ENCODE measurements at places on chromosomes 1 and 21.

DNA sequence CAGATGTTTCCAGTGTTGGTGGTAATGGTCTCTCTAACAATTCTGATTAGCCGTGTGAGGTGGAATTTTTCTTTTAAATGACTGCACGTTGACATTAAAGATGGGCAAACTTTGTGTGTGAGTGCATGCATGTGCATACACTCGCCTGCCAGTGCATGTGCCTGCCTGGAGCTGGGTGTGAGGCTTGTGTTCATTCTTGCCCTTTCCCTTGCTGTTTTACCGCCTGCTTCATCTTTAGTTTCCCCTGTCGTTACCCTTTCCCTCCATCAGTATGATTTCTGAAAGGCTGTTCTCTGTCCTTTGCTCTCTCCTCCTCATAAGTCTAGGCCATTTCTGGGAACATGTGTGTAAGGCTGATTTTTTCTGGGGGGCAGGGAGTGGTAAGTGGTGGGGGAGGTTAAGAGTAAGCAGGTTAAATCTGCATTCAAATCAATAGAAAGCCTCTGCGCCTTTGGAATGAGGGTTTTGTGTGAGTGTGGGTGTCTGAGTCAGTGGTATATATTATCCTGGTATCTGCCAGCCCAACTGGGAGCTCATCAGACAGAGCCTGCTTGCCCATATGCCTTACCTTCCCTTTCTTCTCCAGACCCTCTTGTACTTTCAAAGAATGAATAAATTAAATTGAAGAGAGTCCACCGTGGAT is 112.5 kb downstream of the PBX1 start:
- no peak for DNase-seq

DNA sequence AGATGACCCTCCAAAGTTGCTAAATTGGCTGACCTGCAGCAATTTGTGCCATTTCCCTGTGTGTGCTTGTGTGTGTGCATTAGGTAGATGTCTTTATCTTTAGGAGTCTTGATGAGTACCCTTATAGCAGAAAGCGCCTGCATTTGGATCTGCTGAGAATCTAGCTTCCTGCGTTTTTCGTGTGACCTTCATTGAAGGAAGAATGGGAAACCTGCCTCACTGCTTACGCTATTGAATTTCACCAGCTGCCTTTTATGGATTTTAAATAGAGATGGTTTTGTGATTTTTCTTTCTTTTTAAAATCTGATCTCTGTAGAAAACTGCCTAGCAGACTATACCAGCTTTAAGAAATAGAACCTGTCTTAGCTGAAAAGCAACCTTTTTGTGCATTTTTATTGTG is 124.5 kb downstream of the CACHD1 start:
- no peak for DNase-seq

DNA sequence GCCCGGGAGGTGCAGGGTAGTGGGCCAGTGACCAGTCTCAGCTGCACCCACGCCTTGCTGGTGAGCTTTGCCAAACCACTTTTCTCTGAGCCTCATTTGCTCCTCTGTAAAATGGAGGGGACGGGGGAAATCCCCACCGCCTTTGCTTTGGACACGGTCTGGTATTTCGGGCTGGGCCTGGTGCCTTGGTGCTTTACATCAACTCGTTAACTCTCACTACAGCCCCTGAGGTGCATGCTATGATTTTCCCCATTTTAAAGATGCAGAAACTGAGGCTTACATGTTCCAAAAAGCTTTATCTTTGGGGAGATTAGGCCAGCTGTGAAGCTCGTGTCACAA is 116.1 kb upstream of the RUNX3 start:
- DNase-seq, result no peak

GRCh38 chr1:161006563-161006962 is 14.4 kb downstream of the F11R start:
- DNase-seq, result no peak
